ENCODE measurements at places on chromosomes 7 and 10.

DNA sequence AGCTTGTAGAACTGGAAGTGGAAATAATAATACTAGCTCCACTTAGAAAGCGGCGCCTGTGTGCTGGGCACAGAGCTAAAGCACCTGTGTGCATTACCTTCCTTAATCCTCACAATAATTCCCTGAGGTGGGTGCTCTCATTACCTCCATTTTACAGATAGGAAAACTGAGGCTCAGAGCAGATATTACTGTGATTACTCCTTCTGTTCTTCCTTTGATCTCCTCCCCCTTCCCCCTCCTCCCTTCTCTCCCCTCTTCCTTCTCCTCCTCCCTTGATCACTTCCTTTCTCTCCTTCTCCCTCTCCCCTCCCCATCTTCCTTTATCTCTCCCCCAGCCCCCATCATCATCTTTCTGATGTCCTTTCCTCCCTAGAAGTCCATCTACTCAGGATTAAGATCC is 55.0 kb downstream of the C10orf105 start:
- DNase-seq = no peak

DNA sequence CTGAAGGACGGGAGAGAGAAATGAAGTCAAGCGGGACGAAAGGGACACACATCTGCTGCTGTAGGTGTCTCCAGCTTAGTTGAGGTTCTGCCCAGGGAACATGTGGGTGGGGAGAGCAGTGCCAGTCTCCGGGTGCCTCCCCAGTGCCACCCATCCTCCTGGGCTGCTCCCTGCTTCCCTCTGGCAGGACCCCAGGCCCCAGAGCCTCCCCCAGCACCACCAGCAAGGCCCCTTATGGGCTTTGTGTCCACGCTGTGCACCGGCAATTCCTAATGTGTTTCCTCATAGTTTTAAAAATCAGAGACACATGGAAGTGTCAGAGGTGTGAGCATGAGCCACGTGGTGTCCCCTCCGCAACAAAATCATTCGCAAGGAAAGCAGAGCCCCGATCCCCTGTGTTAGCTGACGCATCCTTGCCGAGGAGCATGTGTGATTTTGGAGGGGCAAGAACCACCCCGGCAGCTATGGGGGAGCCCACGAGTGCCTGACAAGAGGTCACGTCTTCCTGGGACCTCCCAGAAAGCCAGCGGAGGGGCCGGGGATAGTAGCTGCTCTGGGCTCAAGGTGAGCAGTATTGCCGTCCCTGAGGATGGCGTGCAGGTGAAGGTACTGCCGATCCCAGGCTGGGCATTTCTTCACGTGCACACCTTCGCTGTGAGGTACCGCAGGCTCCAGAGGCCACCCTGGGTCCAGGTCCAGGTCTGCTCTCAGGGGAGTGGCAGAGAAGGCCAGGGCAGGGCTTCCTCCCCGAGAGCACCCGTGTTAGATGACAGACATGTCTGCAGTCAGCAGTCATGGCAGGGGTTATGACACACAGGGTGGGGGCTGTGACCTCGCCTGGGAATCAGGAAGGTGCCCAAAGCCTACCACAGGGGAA is 448.2 kb upstream of the FOXK1 start:
- DNase-seq = no peak

DNA sequence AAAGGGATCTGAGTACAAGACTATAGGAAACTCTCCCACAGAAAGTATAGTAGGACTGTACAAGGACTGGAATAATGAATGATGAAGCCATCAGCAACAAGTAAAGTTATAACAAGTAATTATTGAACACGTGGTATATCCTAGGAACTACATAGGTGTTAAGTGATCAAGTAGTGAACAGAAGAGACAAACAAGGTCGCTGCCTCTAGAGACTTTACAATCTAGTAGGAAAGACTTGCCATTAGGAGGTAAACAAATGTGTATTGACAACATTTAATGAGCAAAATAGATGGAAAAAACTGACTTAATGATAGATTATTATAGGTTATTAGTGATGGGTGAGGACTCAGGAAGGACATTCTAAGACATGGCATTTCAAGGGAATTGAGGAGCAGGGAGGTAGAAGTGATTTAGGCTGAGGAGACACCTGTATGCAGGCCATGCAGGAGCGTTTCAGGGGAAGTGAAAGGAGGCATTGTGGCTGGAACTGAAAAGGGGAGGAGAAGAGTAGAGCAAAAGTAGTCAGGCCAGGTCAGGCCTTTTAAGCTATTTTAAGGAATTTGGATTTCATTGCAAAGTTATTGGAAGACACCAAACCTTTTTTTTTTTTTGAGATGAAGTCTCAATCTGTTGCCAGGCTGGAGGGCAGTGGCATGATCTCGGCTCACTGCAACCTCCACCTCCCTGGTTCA is 8.5 kb upstream of the GLCCI1 start:
- no peak for DNase-seq

DNA sequence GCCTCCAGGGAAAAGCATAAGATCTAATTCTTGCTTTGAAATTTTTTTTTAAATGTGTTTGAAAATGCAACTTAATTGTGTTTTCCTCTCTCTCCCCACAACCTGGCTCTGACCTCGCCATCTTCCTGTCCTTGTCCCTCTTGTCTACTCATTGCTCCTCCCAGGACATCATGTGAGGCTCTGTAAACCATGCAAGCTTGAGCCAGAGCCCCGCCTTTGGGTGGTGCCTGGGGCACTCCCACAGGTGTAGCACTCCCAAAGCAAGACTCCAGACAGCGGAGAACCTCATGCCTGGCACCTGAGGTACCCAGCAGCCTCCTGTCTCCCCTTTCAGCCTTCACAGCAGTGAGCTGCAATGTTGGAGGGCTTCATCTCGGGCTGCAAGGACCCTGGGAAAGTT is 9.8 kb upstream of the CDHR1 start:
- DNase-seq = no peak

- DNase-seq = no peak
Measured at GRCh38 chr10:107072786-107073185, 91.7 kb downstream of the SORCS1 start.

DNA sequence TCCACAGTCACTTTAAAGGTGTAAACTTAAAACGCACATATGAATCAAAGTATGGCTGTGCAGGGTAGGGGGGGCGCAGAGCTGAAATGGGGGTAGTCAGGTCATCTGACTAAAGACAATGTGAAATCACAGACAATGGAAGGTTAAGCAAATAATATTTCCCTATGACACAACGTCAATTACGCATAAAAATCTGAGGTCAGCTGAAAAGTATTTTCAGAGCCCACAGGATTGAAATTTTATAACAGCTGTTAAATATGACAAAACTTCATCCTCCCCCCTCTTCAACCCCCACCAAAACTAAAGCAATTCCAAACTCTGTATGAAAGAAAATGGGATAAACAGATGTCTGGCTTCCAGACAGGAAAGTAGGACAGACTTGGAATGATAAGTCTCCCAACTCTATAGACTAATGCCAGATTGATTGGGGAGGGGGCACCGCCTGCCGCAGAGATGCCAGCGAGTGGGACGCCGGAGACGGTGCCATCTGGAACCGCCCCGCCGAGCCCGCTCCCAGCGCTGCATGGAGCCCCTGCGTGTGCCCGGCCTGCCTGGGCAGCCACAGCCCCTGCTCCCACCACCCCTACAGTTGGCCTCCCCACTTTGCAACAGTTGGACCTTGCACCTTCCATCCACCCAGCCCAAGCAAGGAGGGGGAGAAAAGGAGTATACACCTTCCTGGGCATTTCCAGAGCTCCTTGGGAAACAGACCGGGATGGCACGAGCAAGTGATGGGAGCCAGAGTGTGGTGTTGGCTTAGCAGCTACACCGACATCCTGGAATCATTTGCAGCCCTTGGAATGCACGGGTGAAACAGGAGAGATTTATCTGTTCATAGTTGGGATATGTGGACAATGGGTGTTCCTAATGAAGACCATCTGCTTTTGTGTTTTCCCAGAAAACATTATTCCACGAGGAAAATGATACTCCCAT is 10.7 kb downstream of the EBF3 start:
- DNase-seq = no peak

- peak; percentile 46 for DNase-seq
Measured at GRCh38 chr10:110783509-110784107, 88.1 kb upstream of the PDCD4 start.

DNA sequence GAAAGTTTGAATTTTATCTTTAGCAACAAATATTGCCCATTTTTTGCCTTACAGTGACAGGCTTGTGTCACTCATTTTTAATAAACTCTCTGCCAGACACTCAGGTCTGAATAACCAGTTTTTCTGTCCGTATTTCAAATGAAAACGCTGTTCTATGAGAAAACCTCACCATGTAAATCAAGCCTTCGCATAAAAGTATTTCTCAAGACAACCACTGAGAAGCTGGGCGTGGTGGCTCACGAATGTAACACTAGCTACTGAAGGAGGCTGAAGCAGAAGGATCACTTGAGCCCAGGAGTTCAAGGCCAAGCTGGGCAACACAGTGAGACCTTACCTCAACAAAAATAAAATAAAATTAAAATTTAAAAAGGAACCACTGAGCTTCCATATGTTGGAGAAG is 339.3 kb downstream of the PARD3 start:
- no peak for DNase-seq

DNA sequence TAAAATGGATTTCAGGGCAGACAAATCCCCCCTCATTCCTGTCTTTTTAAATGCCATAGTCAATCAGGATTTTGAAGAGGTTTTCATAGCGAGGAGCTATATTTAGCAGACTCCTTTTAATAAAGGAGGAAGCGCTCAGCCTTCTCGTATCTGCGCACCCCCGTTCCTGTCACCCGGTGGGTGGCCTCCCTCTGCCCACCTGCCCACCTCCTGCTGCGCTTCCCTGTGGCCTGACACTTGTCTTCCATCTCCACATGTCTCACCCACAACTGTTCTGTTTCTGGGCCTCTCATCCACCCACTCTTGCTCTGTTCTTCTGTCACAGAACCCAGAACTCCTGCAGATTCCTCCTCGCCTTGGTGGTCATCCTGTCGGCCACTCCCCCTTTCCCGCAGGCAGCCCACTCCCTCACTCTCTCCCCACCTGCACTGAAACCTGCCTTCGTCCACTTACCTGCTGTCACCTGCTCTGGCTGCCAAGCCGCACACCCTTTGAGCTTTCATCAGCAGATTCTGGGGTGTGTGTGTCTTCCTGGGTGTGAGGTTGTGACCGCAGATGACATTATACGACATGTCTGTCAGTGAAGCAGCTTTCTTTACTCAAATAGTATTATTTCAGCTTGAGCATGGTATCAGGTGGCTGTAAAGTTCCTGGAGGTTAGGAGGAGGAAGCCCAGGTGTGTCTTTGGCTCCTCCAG is 163.5 kb upstream of the AGK start:
- DNase-seq = no peak

- DNase-seq = no peak
Measured at GRCh38 chr7:143360788-143361551, 1.5 kb downstream of the FAM131B start.

GRCh38 chr7:128941323-128941890 is 3.7 kb downstream of the IRF5 start:
- no peak for DNase-seq

DNA sequence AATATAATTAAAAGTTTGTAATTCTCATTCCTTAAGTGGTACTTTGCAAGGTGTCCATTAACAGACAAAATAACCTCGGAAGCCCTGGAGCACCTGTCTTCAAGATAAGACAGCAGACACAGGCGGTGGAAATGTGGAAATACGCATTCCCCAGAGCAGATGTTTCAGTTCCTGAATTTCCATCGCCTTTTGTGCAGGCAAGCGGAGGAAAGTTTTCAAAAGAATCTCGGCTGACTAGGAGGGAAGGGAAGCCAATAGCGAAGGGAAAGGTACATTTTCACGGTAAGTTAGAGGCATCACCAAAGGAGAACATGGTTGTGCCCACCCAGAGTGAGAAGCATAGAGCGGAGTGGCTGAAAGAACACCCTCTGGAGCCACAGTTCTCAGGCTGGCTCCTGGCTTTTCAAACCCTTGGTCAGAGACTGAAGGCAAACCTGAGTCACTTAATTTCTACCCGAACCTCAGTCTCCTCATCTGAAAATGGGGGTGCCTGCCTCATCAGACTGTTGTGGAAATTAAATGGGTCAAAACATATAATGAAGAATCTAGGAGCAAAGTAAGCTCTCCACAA is 13.6 kb downstream of the CPA1 start:
- DNase-seq = no peak

DNA sequence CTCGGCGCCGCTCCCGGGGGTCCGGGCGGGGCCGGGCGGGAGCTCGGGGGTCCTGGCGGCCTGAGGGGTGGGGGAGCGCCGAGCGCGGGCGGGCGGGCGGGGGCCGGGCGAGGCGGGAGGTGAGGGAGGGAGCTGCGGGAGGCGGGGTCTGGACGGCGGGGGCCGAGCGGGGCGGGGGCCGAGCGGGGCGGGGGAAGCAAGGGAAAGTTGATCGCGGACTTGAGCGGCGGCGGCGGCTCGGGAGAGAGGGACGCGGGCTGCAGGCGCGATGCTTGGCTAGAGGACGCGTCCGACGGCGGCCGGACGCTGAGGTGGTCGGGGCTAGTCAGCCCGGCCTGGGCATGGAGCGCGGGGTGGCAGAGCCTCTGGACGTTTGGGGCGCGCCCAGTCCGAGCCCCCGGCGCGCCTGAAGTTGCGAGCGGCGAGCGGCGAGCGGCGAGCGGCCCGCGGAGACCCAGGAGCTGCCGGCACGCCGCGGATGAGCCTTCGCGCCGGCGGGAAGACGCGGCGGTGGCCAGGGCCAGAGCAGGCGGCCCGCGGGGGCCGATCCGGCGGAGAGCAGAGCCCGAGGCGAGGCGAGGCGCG is at the start of gene CDH23:
CDH23 (plus strand) TSS at position 210 of the 585 bp plus-strand sequence. CDS start 42,912 bp downstream, outside the sequence.
- DNase-seq = no peak

DNA sequence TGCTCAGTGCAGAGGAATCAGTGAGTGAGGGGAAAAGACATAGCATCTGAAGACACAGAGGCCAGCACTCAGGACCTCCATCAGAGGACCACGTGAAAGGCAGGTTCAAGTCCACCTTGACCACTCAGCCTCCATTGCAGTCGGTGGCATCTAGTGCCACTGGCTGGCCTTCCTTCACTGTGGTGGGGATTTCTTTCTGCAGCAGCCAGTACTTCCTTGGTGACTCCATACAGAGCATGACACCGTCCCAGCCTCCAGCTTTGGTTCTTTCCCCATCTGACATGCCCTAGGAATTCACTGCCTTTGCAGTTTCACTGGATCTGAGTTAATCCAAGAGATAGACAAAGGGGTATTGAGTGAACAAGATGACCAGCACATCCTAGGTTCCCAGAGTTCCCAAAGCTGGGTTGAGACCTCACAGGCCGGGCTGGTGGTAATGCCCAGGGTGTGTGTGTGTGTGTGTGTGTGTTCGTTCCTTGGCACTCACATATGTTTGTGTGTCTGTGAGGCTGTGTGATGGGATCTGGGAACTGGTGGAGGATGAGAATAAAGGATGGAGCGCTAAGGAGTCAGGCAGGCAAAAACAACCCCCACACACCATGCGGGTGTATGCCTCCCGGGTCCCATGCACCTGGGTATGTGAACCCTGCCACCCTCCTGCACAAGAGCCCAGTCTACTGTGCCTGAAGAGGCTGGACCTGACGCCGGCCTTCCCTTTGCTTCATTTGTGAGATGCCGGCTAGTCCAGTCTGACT is 57.8 kb downstream of the SYPL1 start:
- no peak for DNase-seq
